ENCODE measurements at places on chromosomes 1 and 21.

DNA sequence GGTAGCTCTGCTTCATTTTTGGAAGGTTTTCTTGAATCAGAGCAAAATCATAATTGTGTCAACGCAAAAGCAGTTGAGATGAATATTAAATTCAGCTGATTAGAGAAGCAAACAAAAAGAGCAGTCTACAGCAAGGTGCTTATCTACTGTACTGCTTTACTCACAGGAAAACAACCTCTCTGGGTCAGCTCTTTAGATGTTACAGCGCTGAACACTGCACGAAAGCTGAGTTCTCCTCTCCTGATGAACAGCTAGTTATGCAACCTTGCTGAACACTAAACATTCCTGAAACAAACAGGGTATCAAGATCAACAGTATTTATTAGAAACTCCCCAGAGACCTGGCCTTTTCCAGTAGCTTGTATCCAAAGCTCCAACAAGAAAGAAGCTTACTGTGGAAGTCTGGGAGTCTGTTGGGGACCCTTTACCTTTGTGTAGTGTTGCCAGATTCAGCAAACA is 41.3 kb downstream of the TBCE start:
- no peak for DNase-seq

- DNase-seq: no peak
Measured at GRCh38 chr1:63987628-63988024, 213.8 kb downstream of the ROR1 start.

DNA sequence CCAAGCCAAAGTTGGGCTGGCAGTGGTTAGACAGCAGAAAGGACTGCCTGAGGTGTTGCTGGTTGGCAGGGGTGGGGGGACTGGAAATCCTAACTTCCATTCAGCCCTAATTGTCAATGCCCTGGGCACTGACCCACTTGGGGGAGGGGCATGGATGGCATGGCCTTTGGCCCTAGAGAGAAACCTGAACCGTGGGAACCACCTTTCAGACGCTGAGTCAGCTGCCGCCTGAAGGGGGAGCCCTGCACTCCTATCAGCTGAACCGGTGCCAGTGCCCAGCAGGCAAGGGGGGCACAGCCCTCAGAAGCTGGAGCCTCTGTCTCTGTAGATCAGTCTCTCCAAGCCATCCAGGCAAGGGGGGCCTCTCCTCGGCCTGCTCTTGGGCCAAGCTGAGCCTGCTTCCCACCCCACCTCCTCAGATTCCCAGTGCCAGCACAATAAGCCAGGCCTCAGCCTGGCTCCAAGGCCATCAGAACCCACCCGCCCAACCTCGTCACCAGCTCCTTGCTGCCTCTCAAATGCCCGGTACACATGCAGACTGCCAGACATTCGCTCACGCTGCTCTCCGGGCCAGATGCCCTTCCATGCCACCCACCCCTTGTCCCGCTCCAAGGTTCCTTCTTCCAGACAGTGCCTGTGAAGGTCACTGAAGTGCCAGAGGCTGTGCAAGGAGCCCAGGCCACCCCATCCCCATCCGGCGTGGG is 11.6 kb downstream of the TINAGL1 start:
- DNase-seq: no peak

DNA sequence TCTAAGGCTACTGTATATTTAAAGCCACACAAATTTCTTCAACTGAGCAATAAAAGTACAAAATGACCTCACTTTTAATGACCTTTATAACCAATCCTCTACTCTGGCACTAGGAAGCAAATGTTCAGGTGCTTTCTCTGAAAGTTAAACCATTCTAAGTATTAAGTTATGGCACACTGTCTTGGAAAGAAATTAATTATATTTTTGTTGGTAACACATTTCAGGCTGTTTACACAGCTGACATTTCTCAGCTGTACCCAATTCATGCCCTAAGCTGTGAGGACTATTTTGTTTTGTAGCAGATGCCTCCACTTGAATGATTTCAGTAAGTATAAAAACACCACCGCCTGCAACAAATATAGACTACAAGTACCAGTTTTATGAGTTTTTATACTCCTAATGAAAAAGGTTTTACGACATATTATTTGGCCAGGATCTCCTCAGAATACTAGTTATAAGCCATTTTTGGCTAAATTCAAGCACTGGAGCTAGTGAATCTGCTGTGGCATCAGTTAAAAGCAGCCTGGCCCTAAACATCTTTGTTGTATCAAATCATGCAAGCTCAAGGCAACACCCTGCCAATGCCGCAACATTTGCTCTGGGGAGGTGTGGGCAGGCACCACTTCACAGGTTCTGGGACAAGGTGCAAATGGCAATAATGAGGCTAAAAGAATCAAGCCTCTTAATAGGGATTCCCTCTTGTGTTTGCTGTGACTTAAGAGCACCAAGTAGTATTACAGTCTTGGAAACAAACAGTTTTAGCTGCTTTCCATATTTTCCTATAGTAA is 228.4 kb upstream of the DMRTA2 start:
- no peak for DNase-seq

DNA sequence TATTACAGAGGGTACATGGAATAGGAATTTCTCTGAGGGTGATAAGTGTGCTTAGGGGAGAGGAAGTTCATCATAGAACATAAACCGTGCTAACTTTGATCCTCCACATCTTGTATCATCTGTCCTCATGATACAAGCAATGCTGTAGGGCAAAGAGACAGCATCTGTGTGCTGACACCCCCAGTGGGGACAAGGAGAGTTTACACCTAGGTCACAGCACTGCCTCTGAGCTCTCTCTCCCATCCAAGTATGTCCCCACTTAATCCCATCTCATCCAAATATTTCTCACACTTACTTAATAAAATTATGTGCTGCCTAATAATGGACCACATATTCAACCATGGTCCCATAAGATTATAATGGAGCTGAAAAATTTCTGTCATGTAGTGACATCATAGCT is 4.3 kb upstream of the TEDDM1 start:
- DNase-seq: no peak

GRCh38 chr1:7541629-7542028 is 229.5 kb upstream of the VAMP3 start:
- no peak for DNase-seq

DNA sequence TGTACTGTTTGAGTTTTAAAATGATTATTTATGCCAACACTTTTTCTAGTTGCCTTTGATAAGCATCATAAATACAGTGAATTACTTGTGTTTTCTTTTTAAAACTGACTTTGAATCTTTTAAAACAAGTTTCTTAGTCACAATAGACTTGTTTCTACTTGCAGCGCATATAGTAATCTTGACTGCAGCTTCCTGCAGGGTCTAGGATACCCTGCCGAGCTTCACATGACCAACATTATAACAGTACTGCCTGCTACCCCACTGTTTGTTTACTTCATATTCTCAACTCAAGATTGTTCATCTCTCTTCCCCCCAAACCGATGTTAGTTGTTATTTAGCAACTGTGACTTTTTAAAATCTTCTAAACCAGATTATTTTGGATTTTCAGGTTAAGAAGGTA is 751.3 kb upstream of the NEGR1 start:
- no peak for DNase-seq

GRCh38 chr1:246425139-246425794 is 81.8 kb downstream of the SMYD3 start:
- no peak for DNase-seq

DNA sequence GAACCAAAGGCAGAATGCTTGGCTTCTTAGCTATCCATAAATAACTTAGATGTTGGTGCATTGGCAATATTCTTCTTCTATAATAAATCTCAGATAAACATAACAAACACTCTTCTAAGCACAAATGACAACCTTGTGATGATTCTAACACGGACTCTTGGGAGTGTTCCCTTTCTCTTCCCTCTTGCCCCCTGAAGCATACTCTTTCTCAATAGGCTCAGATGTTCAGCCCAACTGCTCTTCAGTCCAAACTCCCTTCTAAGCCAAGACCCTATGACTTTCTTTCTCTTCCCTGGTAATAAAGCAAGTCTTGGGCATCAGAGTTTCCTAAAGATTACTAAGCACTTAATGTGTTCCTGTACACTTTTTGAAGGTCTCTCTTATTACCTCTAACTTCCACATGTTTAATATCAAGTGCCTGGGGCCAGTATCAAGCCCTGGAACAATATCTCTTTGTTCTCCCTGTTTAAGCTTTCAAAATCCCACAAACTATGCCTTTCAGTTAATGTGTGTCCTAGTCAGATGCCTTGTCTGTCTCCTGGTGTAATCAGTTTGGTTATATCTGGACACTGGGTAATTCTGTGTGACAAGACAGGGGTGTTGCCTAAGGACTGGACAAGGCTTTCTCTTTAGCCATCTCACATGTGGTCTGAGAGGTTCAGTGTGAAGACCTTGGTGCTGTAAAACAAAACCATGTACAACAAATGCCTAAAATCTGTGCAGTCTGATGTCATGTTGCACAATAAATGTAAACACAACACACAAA is 92.9 kb upstream of the IVNS1ABP start:
- DNase-seq: no peak

DNA sequence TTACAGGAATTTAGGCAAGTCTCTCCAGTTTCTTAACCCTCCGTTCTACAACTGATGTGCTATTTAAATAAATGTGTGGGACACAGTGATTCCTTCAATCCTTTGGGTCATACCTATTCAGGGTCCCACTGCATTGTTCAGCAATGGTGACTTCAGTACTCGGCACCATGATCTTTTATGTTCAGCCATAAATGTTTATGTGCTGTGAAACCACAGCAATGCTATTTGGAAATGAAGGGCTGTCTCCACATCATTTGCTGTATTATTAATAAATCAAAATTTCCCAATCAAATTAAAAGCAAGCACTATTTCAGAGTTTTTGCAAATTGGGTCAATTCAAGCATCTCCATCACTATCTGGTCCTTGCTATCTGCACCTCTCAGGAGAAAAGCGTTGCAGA is 84.8 kb downstream of the NR5A2 start:
- no peak for DNase-seq

GRCh38 chr1:192709544-192709943 is 73.6 kb downstream of the RGS13 start:
- DNase-seq: no peak

GRCh38 chr21:44740742-44741141 is 29.4 kb upstream of the TSPEAR start:
- no peak for DNase-seq

DNA sequence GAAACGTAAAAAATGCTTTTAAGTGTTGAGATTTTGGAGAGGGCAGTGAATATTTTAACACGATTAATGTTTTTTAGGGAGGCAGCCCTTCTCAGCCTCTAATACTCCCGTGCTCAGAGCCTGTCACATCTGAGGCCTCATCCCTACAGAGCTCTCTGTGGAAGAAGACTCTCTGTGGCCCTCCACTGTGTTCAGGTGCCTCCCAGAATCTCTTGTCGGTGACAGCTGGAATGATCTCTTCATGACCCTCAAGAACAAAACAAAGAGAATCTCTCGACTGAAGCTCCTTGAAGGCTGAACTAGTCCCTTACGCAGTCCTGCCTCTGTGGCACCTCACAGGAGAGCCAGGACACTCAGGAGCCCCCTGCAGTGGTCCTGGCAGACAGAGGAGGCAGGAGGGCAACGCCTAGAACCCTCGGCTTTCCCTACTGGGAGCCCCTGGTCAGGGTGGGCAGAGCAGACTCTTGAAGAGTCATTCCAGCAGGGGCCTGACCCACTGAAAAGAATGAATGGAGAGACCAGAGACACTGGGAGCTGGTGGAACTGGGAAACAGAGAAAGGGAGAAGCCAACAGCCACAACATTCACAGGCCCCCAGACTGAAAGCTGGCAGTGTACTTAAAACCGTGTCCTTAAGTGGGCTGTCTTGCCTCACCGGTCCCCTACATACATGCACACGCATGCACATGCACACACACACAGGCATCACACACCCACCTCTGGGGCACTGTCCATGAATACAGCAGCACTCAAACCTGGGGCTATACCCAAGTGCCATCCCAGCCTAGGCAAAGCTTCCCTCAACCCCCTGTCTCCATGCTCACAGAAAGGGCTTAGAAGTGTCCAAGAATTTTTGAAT is 67.5 kb upstream of the ANGPTL1 start:
- DNase-seq: no peak

DNA sequence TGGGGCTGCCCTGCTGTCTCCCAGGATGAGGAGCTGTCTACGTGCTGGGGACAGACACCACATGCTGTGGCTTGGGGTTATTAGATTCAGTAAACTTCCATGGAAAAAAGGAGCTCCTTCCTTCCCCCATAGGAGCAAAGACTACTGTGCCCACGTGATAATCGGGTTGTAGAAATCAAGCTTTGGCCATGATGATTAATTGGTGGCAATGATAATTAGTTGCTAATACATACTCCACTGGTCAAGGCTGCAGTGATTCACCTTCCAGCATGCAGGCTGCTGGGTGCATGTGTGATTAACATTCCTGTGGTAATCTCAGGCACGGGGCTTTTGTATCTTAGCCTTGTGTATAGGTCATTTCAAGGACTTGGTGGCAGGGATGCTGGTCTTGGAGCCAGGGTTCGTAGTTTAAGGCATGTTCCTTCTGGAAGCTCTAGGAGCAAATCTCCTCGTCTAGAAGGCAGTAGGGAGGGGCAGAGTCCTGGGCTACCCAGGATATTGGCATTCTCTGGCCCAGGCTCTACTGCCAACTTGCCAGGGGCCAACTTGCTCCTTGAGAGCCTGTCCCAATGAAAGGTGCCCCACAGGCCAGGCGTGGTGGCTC is 41.4 kb downstream of the TMCO4 start:
- no peak for DNase-seq

DNA sequence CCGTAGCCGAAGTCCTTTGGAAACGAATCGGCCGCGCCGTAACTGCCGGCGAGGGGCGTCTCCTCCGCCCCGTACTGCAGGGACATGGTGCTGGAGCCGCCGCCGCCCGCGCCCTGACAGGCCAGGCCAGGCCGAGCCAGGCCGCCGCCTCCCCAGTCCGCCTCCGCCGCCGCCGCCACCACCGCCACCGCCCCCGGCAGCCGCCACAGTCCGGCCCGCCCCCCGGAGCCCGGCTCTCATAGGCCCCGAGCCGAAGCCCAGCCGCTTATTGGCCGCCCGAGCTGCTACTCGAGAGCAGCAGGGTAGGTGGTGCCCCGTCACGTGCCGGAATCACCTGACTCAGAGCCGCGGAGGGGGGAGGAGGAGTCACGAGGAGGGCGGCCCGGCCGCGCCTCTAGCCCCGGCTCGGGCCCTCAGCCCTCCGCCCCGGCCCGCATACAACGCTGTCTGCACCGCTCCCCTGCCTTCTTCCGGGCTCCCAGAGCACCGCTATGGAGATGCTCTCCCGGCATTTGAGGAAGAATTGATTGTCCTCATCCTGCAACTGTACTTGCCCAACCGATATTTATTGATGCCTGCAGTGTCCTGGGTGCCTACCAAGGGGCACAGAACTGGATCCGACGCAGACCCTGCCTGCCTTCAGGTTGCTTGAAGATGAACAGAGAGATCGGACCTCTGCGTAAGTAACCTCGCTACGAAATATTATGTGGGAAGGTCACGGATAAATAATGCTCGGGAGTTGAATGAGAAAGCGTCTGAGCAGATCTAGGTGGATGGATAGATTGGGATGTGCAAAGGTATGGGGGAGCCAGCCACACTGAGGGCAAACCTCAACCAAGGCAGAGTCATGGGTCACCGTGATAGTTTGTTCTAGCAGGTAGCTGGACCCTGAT is at the start of gene RRAGC:
Gene RRAGC, minus strand, starts transcription at position 212 of the 893 bp plus-strand sequence. Its CDS starts 126 bp downstream, at position 86.
- DNase-seq: peak; percentile 98

GRCh38 chr1:209769971-209770370 is 14.1 kb downstream of the TRAF3IP3 start:
- no peak for DNase-seq

- DNase-seq: no peak
Measured at GRCh38 chr21:38817371-38818324, 11.9 kb downstream of the ETS2 start.

All from left lung (tissue), 14 donors.